ENCODE measurements at places on chromosomes 12 and 14. TPM values are rescaled to one million over a fixed set of nuclear protein-coding genes. Genes with fewer than 3 reads are reported as not detected.

HOXC12 gene
- not detected for total RNA-seq

MGAT4C gene
- total RNA-seq: 0.03 TPM

IKZF4 gene
- total RNA-seq: 1.7 TPM

ACVR1B gene
- 22.4 TPM for total RNA-seq

LRRK2 gene
- total RNA-seq: 0.04 TPM

TMEM119 gene
- 19.1 TPM for total RNA-seq

AQP5 gene
- total RNA-seq: not detected

FOXA1 gene
- 1.5 TPM for total RNA-seq

- DNase-seq: no peak
Measured at GRCh38 chr12:5220835-5221234, 177.2 kb downstream of the KCNA5 start.

- no peak for DNase-seq
Measured at GRCh38 chr12:56728139-56728861, 3.2 kb upstream of the NACA start.

GRCh38 chr14:89013098-89013504 lies 188.7 kb downstream of the TTC8 start:
- DNase-seq: peak; percentile 75

- peak; percentile 99 for DNase-seq
Measured at GRCh38 chr14:55556929-55557623, 22.9 kb upstream of the KTN1 start.

DNA sequence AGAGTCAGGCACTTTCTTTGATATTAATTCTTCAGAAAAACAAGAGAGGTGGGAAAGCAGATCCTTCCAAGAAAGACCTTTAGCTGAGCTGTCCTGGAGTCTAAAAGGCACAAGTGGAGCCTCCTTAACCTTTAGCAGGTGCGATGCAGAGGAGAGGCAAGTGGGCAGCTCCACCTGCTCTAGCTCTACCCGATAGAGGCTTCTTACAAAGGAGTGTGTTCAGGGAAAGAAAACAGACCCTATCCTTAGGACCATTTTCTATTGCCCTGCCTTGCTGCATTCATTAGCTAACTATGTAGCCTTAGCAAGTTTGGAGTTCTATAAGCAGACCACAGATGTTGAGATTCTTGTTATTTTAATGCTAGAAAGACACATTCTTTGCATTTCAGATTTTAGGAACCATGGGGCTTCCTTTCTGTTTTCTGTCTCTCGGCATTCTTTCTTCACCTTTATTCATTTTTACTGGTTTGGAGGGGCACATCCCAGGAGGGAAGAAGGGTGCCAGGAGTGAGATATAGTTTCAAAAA lies 214.5 kb downstream of the EGLN3 start:
- no peak for DNase-seq

- DNase-seq: no peak
Measured at GRCh38 chr12:108052260-108052659, 76.8 kb upstream of the WSCD2 start.

- DNase-seq: no peak
Measured at GRCh38 chr12:43762596-43762995, 3.8 kb downstream of the IRAK4 start.

- peak; percentile 34 for DNase-seq
Measured at GRCh38 chr12:4243091-4243490, 30.5 kb upstream of the CCND2 start.

DNA sequence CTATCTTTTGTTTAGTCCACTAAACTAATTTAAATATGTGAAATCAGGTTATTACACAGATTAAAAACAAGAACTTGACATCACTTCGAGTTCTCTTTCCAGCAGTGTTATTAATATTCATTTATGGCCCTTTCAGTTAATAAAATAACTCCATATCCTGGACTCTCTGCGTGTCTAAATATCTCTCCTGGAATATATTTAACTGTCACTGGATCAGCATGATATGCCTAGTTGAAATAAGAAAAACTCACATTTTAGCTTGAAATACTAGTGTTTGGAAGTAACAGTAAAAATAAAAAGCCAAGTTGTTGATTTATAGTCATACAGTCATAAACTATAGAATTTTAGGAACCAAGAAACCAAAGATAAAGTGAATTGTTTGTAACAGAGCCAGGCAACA lies 45.6 kb downstream of the ABCC9 start:
- DNase-seq: no peak

DNA sequence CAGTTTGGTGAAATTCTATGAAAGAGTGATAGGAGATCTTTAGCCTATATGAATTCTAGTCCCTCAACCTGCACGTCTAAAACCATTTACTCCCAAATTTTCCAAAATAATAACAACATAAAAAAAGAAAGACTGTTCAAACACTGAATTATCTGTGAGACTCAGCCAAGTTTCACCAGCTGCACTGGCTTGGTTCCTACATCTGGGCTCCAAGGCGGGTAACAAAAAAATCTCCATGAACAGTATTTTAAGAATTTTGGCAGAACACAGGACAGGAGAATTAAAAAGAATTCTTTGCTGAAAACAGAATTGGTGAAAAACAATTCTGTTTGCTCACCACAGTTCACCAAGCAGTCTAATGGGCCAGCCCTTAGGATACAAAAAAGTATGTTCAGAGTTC lies 536.8 kb upstream of the ATP2B1 start:
- no peak for DNase-seq

- DNase-seq: peak; percentile 67
Measured at GRCh38 chr12:121800694-121801594, 2.9 kb upstream of the SETD1B start.

- DNase-seq: no peak
Measured at GRCh38 chr12:101470939-101471338, 4.2 kb upstream of the SPIC start.

DNA sequence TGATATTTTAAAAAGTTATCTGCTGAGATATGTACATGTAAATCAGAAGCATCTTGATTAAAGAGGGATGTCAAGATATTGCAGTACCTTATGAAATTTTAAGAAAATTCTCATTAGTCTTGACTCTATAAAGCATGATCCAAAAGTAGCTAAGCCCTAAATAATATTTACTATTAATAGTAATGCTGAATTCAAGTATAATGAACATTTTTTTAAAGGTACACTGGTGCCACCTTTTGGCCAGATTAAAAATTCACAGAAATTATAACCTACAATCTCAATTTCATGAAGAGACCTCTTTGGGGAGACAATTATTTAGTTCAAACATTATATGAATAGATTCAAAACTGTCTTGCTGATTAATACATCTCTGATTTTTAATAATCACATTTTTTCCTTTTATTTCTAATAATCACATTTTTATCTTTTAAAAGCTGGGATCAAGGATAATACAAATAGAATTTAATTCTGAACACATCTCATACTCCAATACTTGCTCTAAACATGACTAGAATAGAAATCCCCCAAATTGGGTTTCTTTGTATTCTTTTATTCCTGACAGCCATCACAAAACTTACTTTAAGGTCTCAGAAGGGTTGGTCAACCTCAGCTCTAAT lies 13.4 kb downstream of the AKAP5 start:
- DNase-seq: peak; percentile 36

DNA sequence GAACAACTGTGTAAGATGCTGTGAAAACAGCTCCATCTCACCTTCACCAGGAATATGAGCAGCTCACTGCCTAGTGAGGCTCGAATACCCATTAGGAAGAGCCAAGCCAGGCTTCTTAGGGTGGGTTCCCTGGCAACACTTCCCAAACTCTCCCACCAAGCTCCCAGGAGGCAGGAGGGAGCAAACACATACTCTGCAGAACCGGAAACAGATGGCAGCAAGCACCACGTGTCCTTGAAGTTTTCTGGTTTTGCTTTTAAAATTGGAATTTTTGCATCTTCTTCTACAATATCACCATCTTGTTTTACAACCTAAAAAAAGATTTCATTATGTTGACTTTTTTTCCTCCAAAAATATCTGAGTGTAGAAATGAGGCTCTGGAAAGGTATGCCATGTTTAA lies 186.7 kb downstream of the ZFP36L1 start:
- no peak for DNase-seq

DNA sequence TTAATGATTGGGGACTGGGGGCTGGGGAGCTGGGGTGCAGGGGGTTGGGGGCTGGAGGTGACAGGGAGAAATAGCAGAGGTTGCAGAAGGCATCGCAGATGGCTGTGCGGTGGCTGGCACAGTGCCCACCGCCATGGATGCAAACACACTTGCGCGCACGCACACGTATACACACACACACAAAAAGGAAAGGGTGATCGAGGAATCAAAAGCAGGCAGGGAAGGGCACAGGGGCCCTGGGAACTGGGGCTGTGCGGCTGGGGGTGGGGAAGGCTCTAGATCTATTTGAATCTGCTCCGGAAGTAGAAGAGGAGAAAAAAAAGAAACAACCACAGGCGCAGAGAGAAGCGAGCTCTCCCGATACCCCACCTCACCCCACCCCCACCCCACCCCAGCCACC lies 39.4 kb downstream of the ZFHX2 start:
- no peak for DNase-seq

- DNase-seq: no peak
Measured at GRCh38 chr14:92549859-92550230, 36.3 kb downstream of the RIN3 start.

GRCh38 chr12:123126294-123127181 lies 24.4 kb downstream of the PITPNM2 start:
- DNase-seq: peak; percentile 74

GRCh38 chr14:102691763-102692162 lies 85.5 kb upstream of the TRAF3 start:
- DNase-seq: no peak

GRCh38 chr12:6699989-6700645 lies 498 bp downstream of the PIANP start:
- DNase-seq: peak; percentile 17

- no peak for DNase-seq
Measured at GRCh38 chr12:128326406-128326805, 59.4 kb downstream of the TMEM132C start.

GRCh38 chr12:101855976-101856375 lies 21.4 kb upstream of the DRAM1 start:
- DNase-seq: no peak

DNA sequence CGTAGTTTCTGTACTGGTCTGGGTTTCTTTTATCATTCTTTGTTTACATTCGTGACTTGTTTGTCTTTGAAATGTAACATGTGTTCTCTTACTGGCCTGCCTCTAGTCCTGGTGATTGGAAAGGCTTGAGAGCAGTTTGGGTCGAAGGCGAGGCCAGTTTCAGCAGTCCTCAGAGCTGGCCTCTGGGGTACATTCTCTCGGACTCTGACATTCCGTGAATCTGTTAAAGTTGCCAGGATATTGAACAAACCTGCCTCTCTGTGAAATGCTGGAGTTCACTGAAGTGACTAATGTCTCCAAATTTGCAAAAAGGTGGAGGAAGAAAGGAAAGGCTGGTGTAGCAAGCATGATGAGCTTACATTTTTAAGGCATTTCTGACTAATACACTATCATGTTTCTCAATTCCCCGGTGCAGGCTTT lies 1.5 kb downstream of the PLEKHA5 start:
- no peak for DNase-seq

DNA sequence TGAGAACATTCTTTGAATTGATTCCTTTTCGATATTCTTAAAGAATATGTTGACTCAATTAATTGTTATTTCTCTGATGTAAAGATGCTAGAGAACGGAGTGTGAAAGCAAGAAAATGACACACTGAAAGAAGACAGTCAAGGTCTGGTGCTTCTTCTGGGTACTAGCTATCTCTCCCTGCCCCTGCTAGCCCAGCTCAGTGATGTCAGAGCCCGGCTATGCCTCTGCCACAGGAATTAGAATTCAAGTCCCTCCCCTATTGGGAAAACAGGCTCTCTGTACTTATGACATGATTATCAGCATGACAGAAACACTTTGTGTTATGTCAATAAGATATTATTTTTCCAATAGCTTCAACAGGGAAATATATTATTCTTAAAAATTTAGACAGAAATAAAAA lies 252.4 kb downstream of the KCNC2 start:
- no peak for DNase-seq

DNA sequence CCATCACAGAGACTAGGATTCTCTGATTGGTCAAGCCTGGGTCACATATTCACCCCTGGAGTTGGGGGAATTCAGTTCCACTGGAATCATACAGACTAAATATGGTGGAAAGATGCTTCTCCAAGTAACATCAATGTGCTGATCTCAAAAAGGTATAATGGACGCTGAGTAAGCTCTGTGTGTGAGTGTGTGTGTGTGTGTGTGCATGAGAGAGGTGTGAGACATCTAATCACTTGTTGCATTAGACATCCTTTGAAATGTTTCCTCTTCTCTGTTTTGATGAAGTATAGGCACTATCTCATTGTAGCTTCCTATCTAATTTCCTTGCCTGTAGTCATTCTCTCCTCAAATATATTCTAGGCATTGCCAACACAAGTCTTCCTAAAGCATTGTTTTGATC lies 5.0 kb upstream of the RAB3IP start:
- DNase-seq: no peak

GRCh38 chr14:75720116-75720515 lies 59.1 kb downstream of the TTLL5 start:
- DNase-seq: no peak

GRCh38 chr12:14216405-14217294 lies 148.8 kb upstream of the ATF7IP start:
- peak; percentile 53 for DNase-seq

DNA sequence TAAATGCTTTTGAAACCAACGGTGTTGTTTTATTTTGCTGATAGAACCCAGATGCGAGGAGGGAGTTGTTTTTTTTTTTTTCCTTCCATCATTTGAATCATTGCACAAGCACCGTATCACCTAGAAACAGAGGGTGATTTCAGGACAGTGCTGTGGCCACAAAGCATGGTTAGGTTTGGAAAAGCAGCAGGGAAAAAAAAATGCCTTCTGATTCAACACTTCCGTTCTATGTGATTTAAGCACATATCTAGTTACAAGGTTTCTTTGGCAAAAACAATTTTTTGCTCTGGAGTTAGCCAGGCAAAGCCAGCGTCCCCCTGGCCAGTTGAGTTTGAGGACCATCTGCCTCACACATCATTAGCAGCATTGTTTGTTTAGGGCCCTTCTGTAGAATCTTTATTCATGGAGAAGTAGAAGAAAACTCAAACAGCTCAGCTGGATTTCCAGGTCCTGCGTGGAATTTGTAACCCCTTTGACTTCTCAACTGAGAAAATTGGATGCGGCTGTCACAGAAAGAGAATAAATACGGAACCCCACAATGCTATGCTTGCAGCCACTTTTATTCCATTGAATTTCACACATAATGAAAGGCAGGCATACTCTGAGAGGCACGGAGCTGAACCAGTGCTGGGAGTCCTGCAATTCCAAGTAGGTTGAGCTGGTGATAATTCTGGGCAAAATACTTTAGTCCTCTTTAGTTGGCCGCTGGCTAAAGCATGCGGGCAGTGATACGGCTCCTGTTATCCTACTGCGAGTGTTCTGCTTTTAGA lies 17.0 kb upstream of the WNT5B start:
- DNase-seq: peak; percentile 90

GRCh38 chr14:75323571-75323970 lies 44.9 kb downstream of the FOS start:
- DNase-seq: no peak

DNA sequence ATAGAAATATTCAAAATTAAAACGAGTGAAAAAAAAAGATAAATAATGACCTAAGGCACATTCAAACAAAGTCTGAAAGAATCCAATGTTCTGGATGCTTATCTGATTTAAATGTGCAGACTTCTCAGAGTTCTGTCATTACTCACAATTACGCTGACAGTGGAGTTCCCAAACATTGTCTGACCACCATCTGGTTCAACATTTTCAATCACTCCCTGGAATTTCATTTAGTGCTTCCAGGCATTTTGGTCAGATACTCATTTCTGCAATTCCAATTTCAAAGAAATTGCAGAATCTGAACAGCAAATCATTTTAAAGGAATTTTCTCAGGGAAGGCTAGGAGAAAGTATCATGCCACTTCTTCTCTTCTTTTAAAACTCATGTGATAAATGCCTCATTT lies 398.2 kb upstream of the PDE3A start:
- DNase-seq: no peak

- no peak for DNase-seq
Measured at GRCh38 chr12:94204499-94205247, 56.3 kb downstream of the PLXNC1 start.

Data from SJCRH30 (cell line).